ENCODE measurements at places on chromosomes 4 and X. TPM values are rescaled to one million over a fixed set of nuclear protein-coding genes. Genes with fewer than 3 reads are reported as not detected.

The CFAP99 gene
- 0.35 TPM for total RNA-seq

The NALF2 gene
- total RNA-seq = 11.2 TPM

The TCEAL5 gene
- not detected for total RNA-seq

The GPR50 gene
- 12.2 TPM for total RNA-seq

The SLITRK2 gene
- total RNA-seq = 0.09 TPM

DNA sequence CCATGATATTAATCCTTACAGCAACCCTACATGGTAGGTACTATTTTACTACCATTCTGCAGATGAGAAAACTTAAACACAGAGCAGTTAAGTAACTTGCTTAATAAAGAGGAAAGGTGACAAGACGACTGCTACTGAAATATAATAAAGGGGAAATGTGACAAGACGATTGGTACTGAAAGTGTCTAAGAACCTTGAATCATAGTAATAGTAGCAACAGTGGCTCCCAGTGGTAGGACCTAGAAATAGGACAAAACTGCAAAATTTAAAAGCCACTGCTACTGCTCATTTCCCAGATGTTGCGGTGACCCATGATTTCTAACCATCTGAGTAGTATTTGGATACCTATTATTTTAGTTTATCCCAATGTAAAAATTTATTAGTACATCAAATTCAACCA lies 89.5 kb downstream of the TASL start:
- no peaks in the 10 kb centered on the region for H3K36me3 ChIP-seq
- H3K27me3 ChIP-seq = no peaks in the 10 kb centered on the region
- no peak overlapping the region for H3K27ac ChIP-seq
- H3K4me1 ChIP-seq = no peaks in the 10 kb centered on the region

GRCh38 chrX:85114776-85115175 lies 111.1 kb downstream of the APOOL start:
- no peaks in the 10 kb centered on the region for H3K36me3 ChIP-seq
- H3K4me1 ChIP-seq = no peaks in the 10 kb centered on the region
- no peak overlapping the region for H3K4me3 ChIP-seq
- H3K27ac ChIP-seq = no peak overlapping the region
- DNase-seq = no peak

DNA sequence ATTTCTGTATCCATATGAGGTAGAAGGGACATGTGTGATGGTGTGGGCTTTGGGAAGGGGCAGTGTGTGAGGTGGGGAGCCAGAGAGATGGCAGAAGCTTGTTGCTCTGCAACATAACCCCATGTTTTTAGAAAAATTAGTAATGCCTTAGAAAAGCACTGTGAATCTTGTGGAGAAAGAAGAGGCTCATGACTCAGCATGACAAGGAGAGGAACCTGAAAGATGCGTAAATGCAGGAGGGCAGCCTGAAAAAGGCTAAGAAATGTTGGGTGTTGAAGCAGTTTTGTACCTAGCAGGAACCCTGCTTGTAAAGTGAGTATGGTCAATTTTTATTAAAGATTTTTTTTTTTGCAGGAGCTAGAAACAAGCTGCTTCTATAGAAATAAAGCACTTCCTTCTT lies 59.8 kb downstream of the ARSJ start:
- H3K36me3 ChIP-seq = no peaks in the 10 kb centered on the region
- no peak overlapping the region for H3K27ac ChIP-seq
- DNase-seq = no peak
- H3K4me3 ChIP-seq = no peak overlapping the region

DNA sequence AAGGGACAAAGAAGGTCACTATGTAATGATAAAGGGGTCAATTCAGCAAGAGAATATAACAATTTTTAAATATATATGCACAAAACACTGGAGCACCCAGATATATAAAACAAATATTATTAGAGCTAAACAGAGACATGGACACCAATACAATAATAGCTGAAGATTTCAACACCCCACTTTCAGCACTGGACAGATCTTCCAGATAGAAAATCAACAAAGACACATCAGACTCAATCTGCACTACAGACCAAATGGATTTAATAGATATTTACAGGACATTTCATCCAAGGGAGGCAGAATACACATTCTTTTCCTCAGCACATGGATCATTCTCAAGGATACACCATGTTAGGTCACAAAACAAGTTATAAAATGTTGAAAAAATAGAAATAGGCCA lies 111.4 kb downstream of the SOX3 start:
- H3K4me1 ChIP-seq = peaks cover 4% of the 10 kb centered on the region
- no peak overlapping the region for H3K27ac ChIP-seq
- no peak for DNase-seq
- H3K4me3 ChIP-seq = no peak overlapping the region
- no peaks in the 10 kb centered on the region for H3K36me3 ChIP-seq

- no peaks in the 10 kb centered on the region for H3K4me1 ChIP-seq
- no peaks in the 10 kb centered on the region for H3K27me3 ChIP-seq
- no peak overlapping the region for H3K27ac ChIP-seq
- H3K36me3 ChIP-seq = no peaks in the 10 kb centered on the region
- no peak overlapping the region for H3K4me3 ChIP-seq
Measured at GRCh38 chr4:155679343-155679742, 12.7 kb downstream of the GUCY1A1 start.

GRCh38 chrX:149950681-149951080 lies 12.4 kb upstream of the EOLA2 start:
- DNase-seq = no peak
- peaks cover 5% of the 10 kb centered on the region for H3K4me1 ChIP-seq
- no peak overlapping the region for H3K4me3 ChIP-seq
- H3K27ac ChIP-seq = no peak overlapping the region

Measured in H9 (cell line).